ENCODE measurements at places on chromosomes 7 and 10. TPM values are rescaled to one million over a fixed set of nuclear protein-coding genes. Genes with fewer than 3 reads are reported as not detected.

GRCh38 chr7:115004121-115004520, 82.2 kb downstream of the MDFIC start:
- H3K4me1 ChIP-seq: peaks cover 18% of the 10 kb centered on the region
- H3K36me3 ChIP-seq: no peaks in the 10 kb centered on the region
- no peak overlapping the region for H3K4me3 ChIP-seq
- DNase-seq: no peak
- H3K27me3 ChIP-seq: no peaks in the 10 kb centered on the region
- no peak overlapping the region for H3K27ac ChIP-seq

GRCh38 chr10:21976739-21977138, 26.8 kb downstream of the DNAJC1 start:
- H3K4me3 ChIP-seq: no peak overlapping the region
- DNase-seq: no peak
- no peaks in the 10 kb centered on the region for H3K27me3 ChIP-seq
- H3K4me1 ChIP-seq: no peaks in the 10 kb centered on the region
- H3K36me3 ChIP-seq: no peaks in the 10 kb centered on the region

DNA sequence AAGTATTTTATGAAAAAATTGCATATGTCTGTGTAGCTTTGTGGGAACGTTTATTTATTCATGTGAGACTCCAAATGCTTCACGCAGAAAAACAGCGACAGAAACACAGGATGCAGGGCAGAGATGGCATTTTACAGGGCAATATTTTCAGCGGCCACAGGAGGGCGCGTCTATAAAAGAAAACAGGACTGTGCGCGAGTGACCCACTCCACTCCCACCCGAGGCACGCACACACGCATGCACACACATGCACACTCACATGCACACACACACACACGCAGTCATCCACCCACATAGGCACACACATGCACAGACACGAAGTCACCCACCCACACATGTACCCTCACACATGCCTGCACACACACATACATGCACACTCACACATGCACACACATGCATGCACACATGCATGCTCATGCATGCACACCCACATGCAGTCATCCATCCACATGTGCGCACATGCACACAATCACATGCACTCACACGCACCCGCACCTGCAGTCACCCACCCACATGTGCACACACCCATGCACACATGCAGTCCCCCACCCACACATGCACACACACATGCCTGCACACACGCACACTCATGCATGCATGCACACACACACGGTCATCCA, 96.3 kb downstream of the DNAJB6 start:
- no peaks in the 10 kb centered on the region for H3K36me3 ChIP-seq
- peak overlapping the region; percentile 32 for H3K4me3 ChIP-seq
- DNase-seq: peak; percentile 50
- H3K4me1 ChIP-seq: peaks cover 3% of the 10 kb centered on the region

GRCh38 chr7:81159402-81159801, 240.6 kb upstream of the SEMA3C start:
- no peaks in the 10 kb centered on the region for H3K36me3 ChIP-seq
- no peak overlapping the region for H3K27ac ChIP-seq
- H3K4me1 ChIP-seq: no peaks in the 10 kb centered on the region
- no peak overlapping the region for H3K4me3 ChIP-seq
- no peak for DNase-seq

- no peaks in the 10 kb centered on the region for H3K27me3 ChIP-seq
- no peak overlapping the region for H3K27ac ChIP-seq
- no peak for DNase-seq
Measured at GRCh38 chr10:49307921-49308320, 9.0 kb downstream of the C10orf71 start.

DNA sequence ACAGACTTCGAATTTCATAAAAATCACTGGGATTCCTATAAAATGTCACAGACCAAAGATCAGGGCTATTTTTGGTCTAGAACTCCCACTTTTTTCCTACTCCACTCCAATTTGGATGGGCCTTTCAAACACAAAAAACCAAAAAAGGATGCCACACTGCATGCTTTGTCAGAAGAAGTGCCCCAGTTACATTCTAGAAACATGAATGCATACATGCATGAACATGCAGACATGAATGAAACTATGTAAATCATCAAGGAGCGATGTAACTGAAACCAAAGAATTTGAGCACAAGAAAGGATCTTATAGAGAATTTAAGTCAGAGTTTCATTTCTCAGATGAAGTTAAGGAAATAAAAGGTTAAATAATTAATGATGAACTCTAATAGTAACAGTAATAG, 31.8 kb upstream of the FAM133B start:
- DNase-seq: no peak
- no peaks in the 10 kb centered on the region for H3K4me1 ChIP-seq
- H3K4me3 ChIP-seq: no peak overlapping the region
- no peaks in the 10 kb centered on the region for H3K27me3 ChIP-seq

- H3K4me1 ChIP-seq: no peaks in the 10 kb centered on the region
- DNase-seq: no peak
- no peaks in the 10 kb centered on the region for H3K27me3 ChIP-seq
- no peak overlapping the region for H3K27ac ChIP-seq
- H3K4me3 ChIP-seq: no peak overlapping the region
- H3K36me3 ChIP-seq: no peaks in the 10 kb centered on the region
Measured at GRCh38 chr10:2681891-2682290, 385.5 kb upstream of the PFKP start.

DNA sequence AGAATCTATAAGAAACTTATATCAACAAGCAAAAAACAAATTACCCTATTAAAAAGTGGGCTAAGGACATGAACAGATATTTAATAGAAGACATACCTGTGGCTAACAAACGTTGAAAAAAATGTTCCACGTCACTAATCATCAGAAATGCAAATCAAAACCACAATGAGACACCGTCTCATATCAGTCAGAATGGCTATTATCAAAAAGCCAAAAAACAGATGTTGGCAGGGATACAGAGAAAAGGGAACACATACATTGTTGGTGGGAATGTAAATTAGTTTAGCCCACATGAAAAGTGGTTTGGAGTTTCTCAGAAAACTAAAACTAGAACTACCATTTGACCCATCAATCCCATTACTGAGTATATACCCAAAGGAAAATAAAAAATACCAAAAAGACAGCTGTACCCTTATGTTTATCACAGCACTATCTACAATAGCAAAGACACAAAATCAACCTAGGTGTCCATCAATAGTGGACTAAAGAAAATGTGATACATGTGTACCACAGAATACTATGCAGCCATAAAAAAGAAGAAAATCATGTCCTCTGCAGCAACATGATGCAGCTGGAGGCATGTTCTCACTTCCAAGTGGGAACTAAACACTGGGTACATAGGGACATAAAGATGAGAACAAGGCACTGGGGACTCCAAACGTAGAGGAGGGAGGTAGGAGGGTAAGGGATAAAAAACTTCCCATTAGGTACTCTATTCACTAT, 83.8 kb upstream of the TMEM168 start:
- no peaks in the 10 kb centered on the region for H3K4me1 ChIP-seq
- H3K4me3 ChIP-seq: no peak overlapping the region
- no peak overlapping the region for H3K27ac ChIP-seq
- no peak for DNase-seq
- H3K27me3 ChIP-seq: no peaks in the 10 kb centered on the region

DNA sequence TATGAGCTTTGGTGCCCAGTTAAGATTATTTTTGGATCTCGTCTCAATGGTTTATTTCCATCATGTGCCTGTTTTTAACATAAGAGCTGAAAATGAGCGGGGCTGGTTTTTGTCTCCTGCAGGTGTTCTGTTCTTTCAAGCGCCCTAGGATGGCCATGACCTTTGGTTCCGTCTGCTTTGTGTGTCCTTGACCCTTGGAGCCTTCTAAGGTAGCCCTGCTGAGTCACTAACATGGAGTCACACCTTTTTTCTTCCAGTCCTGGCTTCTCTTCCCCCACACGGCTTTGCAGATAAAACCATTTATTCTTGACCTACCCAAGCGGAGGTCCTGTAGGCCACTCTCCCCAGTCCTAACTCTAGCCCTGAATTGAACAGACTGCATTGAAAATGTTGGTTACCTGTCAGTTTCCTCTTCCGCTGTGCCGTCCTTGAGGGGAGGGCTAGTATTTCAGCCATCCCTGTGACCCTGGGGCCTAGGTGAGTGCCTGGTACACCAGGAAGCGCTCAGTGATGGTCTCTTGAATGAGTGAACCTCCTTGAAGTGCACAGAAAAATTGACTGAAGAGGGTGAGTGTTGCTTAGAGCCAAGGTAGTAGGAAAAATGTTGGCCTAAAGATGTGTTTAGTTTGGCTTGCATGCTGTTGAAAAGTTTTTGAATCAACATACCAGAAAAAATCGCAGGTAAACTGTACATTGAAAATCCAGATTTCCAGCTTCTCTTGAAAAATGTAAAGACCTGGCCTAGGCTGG, 48.0 kb downstream of the CAMK1D start:
- no peak overlapping the region for H3K4me3 ChIP-seq
- no peak for DNase-seq
- no peaks in the 10 kb centered on the region for H3K27me3 ChIP-seq
- no peaks in the 10 kb centered on the region for H3K36me3 ChIP-seq
- H3K4me1 ChIP-seq: no peaks in the 10 kb centered on the region

- no peaks in the 10 kb centered on the region for H3K4me1 ChIP-seq
- no peak for DNase-seq
- H3K27me3 ChIP-seq: no peaks in the 10 kb centered on the region
- no peak overlapping the region for H3K4me3 ChIP-seq
- H3K36me3 ChIP-seq: no peaks in the 10 kb centered on the region
Measured at GRCh38 chr7:34838329-34838728, 180.3 kb downstream of the NPSR1 start.

- H3K4me3 ChIP-seq: no peak overlapping the region
- DNase-seq: no peak
- H3K4me1 ChIP-seq: no peaks in the 10 kb centered on the region
- H3K36me3 ChIP-seq: peaks cover 4% of the 10 kb centered on the region
- no peak overlapping the region for H3K27ac ChIP-seq
Measured at GRCh38 chr7:38222481-38223096, 44.5 kb downstream of the STARD3NL start.

GRCh38 chr10:93189944-93190343, 116.3 kb downstream of the CYP26A1 start:
- no peaks in the 10 kb centered on the region for H3K4me1 ChIP-seq
- DNase-seq: no peak
- H3K27me3 ChIP-seq: peaks cover 3% of the 10 kb centered on the region
- H3K4me3 ChIP-seq: no peak overlapping the region

- H3K27me3 ChIP-seq: no peaks in the 10 kb centered on the region
- no peak overlapping the region for H3K4me3 ChIP-seq
- no peaks in the 10 kb centered on the region for H3K36me3 ChIP-seq
Measured at GRCh38 chr7:4665661-4666060, 16.4 kb upstream of the FOXK1 start.

DNA sequence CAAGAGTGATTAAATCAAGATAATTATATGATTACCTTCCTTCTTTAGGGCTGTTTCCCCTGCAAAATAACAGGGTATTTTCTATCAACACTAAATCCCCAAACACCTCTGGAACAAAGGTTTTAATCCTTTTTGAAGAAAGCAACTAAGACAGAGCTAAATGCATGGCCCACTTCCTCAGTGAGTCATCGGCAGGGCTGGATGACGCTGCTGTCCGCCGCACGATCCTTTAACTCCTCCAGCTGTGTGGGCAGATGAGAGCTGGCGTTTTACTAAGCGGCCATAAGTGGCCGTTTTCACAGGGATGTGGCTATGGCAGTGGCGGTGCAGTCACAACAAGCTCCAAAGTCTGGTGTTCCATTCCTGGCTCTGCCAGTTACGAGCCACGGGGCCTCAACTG, 76.0 kb upstream of the C1QL3 start:
- H3K4me3 ChIP-seq: no peak overlapping the region
- no peak overlapping the region for H3K27ac ChIP-seq
- no peaks in the 10 kb centered on the region for H3K27me3 ChIP-seq
- H3K36me3 ChIP-seq: peaks cover 18% of the 10 kb centered on the region
- no peak for DNase-seq

DNA sequence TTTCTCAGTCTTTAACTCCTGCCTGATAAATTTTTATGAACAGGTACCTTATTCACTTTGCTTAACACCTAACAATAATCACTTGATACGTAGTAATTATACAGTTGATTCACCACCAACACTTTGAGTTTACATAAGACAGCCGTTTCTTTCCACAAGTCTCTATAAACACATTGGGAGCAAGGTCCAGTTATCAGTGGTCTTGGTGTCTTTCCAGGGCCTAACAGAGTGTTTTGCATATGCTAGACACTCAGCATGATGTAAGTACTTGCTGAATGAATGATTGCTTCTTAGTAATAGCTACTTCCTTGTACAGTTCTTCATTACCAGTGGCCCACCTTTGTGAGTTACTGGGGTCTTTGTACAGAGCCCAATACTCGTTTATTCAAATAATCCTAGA, 6.4 kb downstream of the CLDN12 start:
- H3K4me3 ChIP-seq: no peak overlapping the region
- peaks cover 78% of the 10 kb centered on the region for H3K36me3 ChIP-seq
- peaks cover 47% of the 10 kb centered on the region for H3K4me1 ChIP-seq
- no peaks in the 10 kb centered on the region for H3K27me3 ChIP-seq
- DNase-seq: no peak

DNA sequence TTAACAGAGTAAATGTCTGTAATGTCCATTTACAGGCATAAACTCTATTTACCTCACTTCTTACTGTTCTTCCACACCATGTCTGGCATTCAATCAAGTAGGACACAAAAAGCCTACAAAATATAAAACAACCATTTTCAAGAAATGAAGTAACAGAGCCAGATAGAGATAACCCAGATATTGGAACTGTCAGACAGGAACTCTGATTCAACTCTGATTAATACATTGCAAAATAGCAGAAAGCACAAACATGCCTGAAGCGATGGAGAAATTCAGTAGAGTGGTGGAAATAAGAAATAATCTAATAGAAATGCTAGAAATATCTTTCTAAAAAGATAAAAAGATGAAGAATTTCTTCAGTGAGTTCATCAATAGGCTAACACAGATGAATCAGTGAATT, 964.4 kb downstream of the PCDH15 start:
- no peak for DNase-seq
- H3K4me1 ChIP-seq: no peaks in the 10 kb centered on the region
- H3K4me3 ChIP-seq: no peak overlapping the region
- no peak overlapping the region for H3K27ac ChIP-seq

DNA sequence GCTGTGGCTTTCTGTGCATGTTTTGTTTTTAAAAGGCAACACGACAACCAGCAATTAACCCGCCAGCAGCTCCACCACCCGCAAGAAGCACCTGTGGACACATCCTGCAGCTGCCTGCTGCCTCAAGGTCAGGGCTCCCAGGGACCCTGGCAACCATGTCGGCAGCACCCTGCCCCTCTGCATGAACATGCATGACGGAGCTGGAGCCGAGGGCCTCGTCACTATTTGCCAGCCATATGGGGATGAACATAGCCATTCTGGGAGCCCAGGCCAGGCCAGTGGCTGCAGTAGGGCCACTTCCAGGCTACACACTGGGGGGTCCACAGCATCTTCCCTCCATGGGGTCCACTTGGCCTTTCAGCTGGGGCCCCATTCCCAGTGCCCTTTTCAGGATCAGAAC, 52.9 kb downstream of the CAMK2B start:
- H3K27ac ChIP-seq: no peak overlapping the region
- H3K36me3 ChIP-seq: no peaks in the 10 kb centered on the region
- H3K4me1 ChIP-seq: peaks cover 67% of the 10 kb centered on the region
- no peak overlapping the region for H3K4me3 ChIP-seq

- H3K36me3 ChIP-seq: peaks cover 61% of the 10 kb centered on the region
- no peaks in the 10 kb centered on the region for H3K4me1 ChIP-seq
- no peak overlapping the region for H3K27ac ChIP-seq
- no peak overlapping the region for H3K4me3 ChIP-seq
- DNase-seq: no peak
Measured at GRCh38 chr7:128084896-128085608, 53.8 kb upstream of the LRRC4 start.

PON1 gene
- 0.10 TPM for polyA plus RNA-seq

SYT15 gene
- polyA plus RNA-seq: 0.80 TPM

NPSR1 gene
- polyA plus RNA-seq: not detected

ZNF727 gene
- polyA plus RNA-seq: 1.2 TPM

RHOBTB1 gene
- 28.4 TPM for polyA plus RNA-seq

IDI2 gene
- 133 TPM for polyA plus RNA-seq

GDF2 gene
- polyA plus RNA-seq: not detected

SMC3 gene
- polyA plus RNA-seq: 15.4 TPM

ADRB1 gene
- 0.03 TPM for polyA plus RNA-seq

OR6V1 gene
- polyA plus RNA-seq: not detected

Measured in psoas muscle (tissue), 8 donors.